ENCODE measurements at places on chromosomes 3 and 15.
A peak's percentile ranks its signal among the peaks of the same experiment; 100 is the strongest.

DNA sequence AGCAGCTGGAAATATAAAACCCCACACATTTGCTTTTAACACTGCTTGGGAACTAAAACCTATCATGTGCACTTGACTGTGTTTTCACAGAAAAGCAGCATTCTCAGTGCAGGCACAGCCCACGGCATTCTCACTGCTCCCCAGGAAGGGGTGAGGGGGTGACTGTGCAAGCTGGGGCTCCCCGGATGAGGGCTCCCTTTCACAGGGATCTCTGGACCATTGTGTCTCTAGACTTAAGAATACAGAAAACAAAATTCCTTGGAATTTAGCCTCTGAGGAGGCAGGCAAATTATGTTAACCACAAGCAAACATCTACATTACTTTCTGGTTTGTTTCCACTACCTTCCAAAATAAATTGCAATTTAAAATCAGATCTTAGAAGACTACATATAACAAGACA, 100.3 kb downstream of the FSIP1 start:
- peak; percentile 40 for DNase-seq

DNA sequence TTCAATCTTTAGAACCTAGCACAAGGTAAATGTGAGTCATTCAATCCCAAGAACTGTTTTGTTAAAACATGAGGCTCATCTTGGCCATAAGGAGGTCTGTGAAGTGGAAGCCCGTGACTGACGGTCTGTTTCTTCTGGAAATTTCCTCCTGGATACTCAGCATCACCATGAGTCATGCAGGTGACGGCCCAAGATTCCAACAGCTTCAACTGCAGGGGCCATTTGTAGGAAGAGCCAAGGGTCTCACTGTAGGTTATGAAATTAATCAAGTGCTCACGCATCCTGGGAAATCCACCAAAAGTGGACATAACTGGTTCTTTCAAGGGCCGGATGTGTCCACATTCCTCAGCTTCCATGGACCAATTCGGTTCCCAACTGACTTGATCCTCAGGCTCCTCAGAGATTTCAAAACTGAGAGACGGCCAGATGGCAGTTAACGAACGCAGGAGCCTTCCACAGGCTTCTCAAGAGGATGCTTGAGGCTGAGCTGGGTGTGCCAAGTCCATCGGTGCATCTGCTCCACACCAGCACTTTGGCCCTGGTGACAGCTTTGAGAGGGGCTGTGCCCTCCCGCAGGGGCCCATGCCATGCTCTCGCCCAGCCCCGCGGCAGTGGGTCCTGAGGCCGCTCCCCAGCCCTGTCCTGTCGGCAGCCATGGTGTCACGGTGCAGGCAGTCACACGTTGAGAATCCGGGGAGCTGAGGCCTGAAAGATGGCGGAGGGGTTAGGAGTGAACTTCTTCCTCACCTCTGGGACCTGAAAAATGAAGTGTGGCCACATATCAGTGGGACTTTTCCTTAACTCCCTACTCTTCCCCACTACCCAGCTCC, 8.5 kb downstream of the MAP6D1 start:
- DNase-seq, result no peak

- DNase-seq, result no peak
Measured at GRCh38 chr3:110344487-110344886, 727.1 kb upstream of the NECTIN3 start.

DNA sequence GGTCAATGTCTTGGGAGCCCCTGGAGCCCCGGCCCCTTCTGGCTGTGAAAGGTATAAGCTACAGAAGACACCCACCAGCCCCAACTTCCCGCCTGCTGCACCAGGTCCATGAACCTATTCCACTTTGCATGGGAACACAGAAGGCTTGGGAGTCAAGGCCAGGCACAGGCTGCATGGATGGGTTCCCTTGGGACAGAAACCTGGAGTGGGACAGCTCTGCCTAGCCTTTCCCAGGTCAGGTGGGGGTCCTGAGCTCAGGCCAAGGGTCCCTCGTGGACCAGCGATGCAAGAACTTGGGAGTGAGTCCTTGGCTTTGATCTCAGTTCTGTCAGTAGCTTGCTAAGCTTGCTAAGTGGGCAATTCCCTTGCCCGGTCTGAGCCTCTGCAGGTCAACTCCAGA, 25.0 kb downstream of the TKT start:
- no peak for DNase-seq

DNA sequence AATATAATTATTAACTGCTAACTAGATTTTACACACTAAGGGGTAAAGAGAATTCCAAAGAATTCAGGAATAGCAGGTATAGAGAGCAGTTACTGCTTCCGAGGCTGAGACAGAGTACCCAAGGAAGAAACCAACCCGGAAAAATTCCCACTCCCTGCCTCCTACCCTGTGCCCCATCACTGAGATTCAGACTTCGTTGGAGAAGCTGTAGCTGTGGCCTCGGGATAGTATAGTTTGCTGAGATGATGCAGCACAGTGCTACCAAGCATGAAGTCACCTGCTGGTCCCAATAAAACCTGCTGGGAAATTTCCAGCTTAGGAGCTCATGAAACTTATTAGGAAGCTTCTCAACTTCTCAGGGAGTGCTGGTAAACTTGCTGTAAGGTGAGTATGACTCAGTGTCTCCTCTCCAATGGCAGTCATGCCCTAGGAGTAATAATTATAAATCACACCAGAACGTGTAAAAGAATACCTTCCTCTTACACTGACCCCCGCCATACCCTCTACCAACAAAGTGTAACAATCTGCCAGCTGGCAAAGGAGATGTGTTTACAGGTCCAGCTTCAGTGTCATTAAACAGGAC, 215.2 kb upstream of the ROBO2 start:
- no peak for DNase-seq

- no peak for DNase-seq
Measured at GRCh38 chr3:127777921-127778656, 44.2 kb downstream of the MGLL start.

DNA sequence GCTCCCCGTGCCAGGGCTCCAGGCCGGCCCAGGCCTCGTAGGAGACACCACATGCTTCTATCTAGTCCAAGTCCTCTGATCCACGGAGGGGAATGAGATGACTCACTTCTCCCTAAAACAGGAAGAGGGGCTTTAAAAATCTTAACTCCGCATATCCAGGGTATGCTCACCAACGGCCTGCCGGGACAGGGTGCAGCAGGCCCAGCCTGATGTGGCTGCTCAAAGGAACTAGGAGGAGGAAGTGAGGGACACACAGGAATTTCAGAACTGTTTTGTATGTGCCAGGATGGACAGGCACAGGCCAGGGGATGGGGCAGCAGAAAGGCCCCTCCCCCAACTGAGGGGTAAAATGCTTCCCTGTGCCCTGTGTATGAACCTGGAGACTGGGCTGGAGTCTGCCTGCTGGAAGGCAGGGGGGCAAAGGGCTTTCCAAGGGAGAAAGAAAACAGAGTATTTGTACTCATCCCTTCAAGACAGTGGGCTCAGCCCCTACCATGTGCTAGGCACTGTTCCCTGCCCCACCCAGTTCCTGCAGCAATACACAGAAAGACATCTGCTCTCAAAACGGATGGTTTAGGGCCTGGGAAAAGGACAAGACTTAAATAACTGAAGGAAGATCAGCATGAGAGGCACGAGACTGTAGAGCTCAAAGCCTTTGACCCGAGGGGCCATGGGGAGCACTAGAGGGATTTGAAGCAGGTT, 22.1 kb downstream of the CHDH start:
- no peak for DNase-seq

DNA sequence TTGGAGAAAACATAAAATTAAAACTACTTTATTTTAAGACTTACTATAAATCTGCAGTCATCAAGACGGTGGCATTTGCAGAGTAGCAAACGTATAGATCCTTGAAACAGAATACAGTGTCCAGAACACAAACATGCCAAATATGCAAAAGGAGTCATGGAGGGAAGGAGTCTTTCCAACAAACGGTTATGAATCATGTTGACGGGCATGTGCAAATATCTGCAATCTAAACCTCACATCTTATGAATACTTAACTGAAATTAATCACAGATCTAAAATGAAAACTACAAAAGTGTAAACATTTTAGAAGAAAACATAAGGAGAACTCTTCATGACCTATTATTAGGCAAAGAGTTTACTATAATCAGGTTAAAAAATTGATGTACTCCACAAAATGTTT, 69.4 kb downstream of the TFRC start:
- DNase-seq, result peak; percentile 52

- DNase-seq, result no peak
Measured at GRCh38 chr3:169850618-169851017, 19.1 kb downstream of the LRRC31 start.

DNA sequence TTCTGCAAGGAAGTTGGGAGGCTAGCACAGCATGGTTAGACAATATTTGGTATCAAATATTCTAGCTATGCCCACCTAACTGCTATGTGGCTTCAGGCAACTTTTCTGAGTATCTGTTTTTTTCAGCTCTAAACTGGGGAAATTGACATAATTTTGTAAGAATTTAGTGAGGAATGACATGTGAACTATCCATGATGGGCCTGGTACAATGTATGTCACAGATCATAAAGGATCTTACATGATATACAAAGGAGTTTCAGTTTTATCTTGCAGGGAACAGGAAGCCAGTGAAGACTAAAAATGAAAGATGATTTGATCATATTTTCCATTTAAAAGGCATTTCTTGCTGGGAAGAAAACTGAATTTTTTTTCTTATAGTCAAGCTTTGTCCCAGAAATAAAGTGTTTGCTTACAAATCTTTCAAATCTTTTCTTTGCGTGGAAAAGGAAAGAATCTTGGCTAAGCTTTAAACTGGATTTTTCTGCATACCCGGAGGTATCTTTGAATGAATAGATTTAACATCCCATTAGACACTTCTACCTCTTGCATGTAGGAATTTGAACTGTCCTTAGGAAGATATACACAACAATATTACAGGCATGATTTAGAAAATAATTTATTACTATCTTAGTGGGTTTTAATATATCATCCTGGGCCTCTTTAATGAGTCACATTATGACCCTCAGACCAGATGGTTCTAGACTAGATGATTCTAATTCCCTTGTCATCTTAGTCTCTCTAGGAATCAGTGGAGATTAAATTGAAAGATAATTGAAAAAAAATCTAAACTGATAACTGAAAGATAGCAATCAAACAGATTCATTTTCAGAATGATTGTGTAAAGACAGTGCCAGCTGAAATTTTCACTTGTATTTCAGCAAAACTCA, 436.0 kb upstream of the THBS1 start:
- DNase-seq, result peak; percentile 28

GRCh38 chr15:43314171-43314570, 16.2 kb downstream of the LCMT2 start:
- no peak for DNase-seq

DNA sequence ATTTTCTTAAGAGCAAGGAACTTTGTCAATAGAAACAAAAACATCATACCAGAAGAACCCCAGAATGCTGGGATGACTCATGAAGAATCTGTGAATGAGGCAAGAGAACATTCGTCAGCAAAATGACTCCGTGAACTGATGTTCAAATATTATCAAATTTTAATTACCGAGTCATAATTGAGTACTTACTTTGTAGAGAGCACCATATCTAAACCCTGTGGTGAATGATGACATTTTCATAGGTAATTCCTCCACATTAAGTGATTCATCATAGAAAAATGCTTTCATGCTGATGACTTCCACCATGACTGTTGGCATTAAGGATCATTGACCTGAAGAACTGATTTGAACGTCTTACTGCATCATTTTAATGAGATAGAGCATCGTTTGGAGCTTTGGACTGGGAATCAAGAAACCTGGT, 56.3 kb downstream of the PPARG start:
- peak; percentile 70 for DNase-seq

DNA sequence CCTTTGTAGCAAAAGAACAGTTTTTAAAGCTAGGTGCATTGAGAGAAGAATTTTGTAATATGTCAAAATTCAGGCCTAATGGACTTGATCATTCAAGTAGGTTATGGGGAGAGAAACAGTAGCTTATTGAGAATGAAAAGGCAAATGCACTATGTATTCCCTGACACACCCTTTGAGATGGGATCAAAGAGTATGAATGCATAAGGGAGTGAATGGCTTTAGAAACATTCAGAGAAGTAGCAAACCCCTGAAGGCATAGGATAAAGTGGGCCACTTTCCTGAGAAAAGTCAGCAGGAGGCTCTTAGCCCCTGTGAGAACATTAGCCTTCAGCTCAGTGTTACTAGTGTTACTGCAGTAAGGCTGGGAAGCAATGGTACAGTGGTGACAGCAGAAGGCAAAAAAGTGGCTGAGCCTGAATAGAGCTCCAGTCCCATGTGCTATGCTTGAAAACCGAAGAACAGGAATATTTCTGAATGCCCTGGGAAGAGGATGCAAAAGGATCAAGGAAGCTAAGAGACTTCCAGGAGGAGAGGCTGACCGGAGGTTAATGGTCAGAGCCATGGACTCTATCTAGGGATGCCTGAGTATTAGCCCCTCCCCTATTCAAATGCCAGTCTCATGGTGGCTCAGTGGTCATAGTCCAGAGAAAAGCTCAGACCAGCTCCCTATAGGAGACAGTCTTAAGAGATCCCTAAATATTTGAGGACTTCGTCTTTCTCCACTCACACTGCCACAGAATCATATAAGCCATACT, 218.2 kb upstream of the SGO1 start:
- DNase-seq, result no peak

DNA sequence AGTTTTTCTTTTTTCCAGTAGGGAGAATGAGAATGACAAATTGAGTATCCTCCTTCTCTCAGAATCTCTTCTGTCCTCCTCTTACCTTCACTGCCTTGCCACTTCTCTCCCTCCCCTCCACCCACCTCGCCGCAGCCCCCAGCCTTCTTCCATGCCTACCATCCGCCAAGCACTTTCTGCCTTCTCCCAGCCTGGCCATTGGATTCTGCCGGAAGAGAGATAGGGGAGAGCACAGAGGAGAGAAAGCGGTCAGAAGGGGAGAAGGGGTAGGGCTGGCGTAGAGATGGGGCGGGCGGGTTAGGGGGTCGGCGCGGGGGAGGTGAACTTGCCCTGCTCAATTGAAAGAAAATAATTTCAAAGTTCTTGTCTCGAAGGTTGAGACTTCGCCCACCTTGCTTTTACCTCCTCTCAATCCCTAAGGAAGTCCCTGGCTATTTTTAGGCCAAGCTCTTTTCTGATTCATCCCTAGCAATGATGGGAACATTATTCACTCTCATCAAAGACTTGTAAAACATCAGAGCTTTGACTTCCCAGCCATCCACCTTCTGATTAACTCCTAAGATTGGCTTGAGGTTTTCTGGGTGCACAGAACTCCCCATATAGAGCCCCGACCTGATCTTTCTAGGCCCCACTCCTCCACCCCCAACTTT, 811 bp downstream of the C3orf52 start:
- DNase-seq, result peak; percentile 57

- no peak for DNase-seq
Measured at GRCh38 chr15:84400017-84400740, 164.6 kb downstream of the GOLGA6L4 start.

DNA sequence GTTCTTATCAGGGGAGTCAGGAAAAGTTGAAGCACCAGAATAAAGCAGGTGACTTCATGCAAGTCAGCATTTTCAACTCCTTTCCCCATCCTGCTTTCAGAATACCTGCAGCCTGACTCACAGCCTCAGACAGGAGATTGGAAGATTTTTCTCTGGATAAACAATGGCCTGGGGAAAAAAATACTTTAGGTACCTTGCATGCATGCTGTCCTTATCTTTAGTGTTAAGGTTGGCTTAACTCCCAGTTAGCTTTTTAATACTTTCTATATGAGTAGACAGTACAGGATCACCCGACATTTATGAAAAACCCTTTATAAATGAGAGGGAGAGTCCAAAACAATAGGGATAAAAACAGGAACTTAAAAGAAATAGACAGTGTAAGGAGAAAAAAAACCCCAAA, 53.6 kb downstream of the PAK2 start:
- peak; percentile 99 for DNase-seq

GRCh38 chr3:51436998-51437639, 46.0 kb downstream of the RBM15B start:
- DNase-seq, result peak; percentile 7

GRCh38 chr3:172150268-172150667, 110.9 kb downstream of the FNDC3B start:
- DNase-seq, result no peak

GRCh38 chr15:75620841-75621391, 4.6 kb downstream of the SNUPN start:
- DNase-seq, result peak; percentile 91
